ENCODE measurements at places on chromosomes 1 and 21. TPM values are rescaled to one million over a fixed set of nuclear protein-coding genes. Genes with fewer than 3 reads are reported as not detected.

RSPH1 gene
- total RNA-seq, result not detected

NBPF4 gene
- total RNA-seq, result not detected

KLF17 gene
- total RNA-seq, result not detected

FMO1 gene
- not detected for total RNA-seq

SHCBP1L gene
- not detected for total RNA-seq

RCSD1 gene
- total RNA-seq, result 30.9 TPM

- no peak for DNase-seq
These were observed 50.0 kb downstream of the CACHD1 start for GRCh38 chr1:64519901-64520300.

GRCh38 chr1:246632281-246633168 lies 66.3 kb downstream of the CNST start:
- DNase-seq, result no peak

DNA sequence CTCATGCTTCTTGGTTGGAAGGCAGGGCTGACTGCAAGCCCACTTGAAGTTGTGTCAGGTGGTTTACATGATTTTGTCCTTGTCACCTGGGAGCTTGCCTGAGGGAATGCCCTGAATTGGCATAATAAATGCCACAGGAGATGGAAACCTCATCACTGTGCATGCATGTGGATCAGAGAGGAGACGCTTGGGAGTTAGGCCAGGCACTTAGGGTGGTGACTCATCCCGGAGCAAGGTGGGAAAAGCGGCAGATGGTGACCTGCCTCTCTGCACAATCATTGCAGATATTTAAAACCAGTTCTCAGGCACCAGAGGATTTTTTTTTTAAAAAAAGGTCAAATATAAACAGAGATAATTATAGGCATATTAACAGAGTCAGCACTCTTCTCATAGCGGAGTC lies 202.2 kb upstream of the KIAA0040 start:
- no peak for DNase-seq

DNA sequence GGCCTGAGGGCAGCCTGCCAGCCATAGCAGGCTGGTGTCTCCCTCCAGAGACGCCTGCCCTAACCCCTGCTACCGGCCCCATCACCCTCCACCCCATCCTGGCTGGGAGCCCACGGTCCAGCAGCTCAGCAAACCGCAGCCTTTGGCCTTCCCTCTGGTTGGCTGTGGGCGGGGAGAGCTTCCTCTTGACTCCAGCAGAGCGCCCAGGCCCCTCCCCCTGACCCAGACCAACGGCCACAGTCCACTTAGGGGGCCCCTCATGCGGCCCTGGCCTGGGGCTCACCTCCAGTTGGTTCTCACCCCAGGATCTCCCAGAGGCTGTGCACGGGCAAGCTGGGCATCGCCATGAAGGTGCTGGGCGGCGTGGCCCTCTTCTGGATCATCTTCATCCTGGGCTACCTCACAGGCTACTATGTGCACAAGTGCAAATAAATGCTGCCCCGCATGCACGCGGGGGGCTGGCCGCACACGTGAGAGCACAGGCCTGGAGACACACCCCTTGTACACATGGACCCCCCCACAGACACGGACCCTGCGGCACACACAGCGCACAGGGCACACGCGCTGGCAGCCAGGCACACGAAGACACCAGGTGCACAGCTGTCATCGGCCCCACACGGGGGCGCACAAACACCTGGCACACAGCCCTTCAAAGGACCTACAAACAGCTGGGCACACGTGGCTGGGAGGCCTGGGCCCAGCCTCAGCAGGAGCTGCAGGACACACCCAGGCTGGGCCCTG lies 3.1 kb downstream of the SMIM1 start:
- no peak for DNase-seq

DNA sequence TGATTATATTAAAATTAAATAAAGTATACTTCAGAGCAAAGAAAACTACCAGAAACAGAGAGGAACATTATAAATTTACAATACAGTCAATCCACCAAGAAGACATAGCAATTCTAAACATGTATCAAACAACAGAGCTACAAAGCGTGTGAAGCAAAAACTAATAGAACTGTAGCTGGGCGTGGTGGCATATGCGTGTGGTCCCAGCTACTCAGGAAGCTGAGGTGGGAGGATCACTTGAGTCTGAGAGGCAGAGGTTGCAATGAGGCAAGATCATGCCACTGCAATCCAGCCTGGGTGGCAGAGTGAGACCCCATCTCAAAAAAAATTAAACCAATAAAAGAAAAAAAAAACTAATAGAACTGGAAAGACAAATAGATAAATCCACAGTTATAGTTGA lies 12.3 kb downstream of the CCDC185 start:
- DNase-seq, result no peak

DNA sequence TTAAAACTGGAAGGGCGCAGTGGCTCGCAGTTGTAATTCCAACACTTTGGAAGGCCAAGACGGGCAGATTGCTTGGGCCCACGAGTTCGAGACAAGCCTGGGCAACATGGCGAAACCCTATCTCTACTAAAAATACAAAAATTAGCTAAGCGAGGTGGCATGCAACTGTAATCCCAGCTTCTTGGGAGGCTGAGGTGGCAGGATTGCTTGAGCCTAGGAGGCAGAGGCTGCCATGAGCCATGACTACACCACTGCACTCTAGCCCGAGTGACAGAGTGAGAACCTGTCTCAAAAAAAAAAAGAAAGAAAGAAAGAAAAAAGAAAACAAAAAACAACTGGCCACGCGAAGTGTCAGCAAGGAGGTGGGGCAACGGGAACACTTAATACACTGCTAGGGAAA lies 6.3 kb downstream of the UBE2G2 start:
- DNase-seq, result no peak

All from natural killer cell treated with Interleukin-12 subunit alpha and Interleukin-12 subunit beta and Interleukin-15 and Interleukin-18, amount 100 ng/mL, for 72 hours (primary cell).